ENCODE measurements at places on chromosomes 6 and 20. TPM values are rescaled to one million over a fixed set of nuclear protein-coding genes. Genes with fewer than 3 reads are reported as not detected.

GRCh38 chr6:912871-913835, 220.2 kb upstream of the EXOC2 start:
- no peak for DNase-seq

GRCh38 chr20:57269148-57269984, 2.9 kb upstream of the BMP7 start:
- DNase-seq, result no peak

- no peak for DNase-seq
Observed at GRCh38 chr6:101454106-101454676, 60.7 kb downstream of the GRIK2 start.

GRCh38 chr6:74114428-74114827, 418.4 kb downstream of the CD109 start:
- no peak for DNase-seq

- no peak for DNase-seq
Observed at GRCh38 chr20:12111431-12112088, 193.9 kb downstream of the BTBD3 start.

GRCh38 chr6:30066082-30066481, 916 bp upstream of the PPP1R11 start:
- no peak for DNase-seq

- no peak for DNase-seq
Observed at GRCh38 chr6:108665495-108666196, 104.9 kb downstream of the FOXO3 start.

The SLC22A7 gene
- 0.37 TPM for total RNA-seq

DNA sequence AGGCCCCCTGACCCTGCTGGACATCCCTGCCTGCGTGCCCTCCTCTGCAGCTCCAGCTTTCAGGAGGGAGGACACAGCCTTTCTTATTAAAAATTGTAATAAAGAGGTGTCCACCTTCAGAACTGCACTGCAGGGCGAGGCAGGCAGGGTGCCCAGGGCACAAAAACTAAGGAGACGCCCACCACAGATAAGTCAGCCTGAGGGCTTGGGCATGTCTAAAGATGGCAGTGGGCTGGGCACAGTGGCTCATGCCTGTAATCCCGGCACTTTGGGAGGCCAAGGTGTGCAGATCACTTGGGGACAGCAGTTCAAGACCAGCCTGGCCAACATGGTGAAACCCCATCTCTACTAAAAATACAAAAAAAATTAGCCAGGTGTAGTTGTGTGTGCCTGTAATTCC, 7.0 kb upstream of the C20orf144 start:
- no peak for DNase-seq

GRCh38 chr20:1478566-1478965, 11.9 kb upstream of the NSFL1C start:
- no peak for DNase-seq

The ATXN1 gene
- total RNA-seq, result 3.9 TPM

The ZNF165 gene
- 0.91 TPM for total RNA-seq

DNA sequence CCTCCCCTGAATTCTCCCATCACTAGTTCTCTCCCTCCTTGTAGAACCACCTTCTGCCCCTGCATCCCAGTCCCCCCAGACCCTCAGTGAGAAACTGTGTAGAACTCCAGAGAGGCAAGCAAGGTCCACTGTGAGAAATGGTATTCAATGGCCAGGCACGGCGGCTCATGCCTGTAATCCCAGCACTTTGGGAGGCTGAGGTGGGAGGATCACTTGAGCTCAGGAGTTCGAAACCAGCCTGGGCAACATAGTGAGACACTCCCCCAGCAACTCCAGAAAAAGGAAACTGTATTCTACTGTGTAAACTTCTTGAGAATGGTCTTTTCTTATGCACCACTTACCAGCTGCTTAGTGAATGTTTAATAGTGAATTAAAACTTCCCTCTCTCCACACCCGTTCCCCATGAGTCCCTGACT, 8.2 kb upstream of the CD83 start:
- no peak for DNase-seq

The ZDHHC14 gene
- 5.0 TPM for total RNA-seq

DNA sequence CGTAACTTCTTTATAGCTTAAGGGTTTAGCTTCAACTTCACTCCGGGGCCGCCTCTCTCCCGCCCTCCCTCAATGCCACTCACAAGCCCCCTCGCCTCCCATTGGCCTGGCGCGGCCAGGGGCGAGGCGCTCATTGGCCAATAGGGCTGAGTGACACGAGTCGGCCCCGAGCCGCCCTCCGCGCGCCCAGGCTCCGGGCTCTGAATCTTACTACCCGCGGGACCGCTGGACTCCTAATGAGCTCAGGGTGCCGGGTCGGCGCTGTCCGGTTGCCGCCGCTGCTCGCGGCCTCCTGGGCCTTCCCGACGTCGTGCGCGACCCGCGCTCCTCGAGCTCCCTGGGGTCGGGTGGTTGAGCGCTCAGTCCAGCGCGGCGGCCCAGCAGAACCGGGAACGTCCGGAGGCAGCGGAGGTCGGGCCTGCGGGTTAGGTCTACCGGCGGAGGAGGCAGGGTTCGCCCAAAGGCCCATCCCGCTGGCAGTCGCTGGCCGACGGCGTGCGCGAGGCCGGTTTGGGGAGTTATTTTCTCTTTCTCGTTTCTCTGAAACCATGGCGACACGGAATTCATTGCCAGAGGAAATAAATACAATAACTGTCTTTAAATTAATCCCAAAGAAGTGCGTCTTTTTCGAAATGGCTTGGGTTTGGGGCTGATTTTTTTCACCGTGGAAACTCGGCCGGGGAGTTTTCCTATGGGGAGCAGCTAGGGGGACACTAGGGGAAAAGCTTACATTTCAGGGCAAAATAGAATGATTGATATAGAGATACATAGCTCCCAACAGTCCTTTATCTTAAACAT, at the start of gene SIM1:
Gene SIM1 (minus strand): TSS at position 19 of the 798 bp plus-strand sequence. CDS start 1,453 bp downstream, outside the sequence.
- DNase-seq, result peak; percentile 58

All from neural crest cell (in vitro differentiated cells).